ENCODE measurements at places on chromosomes 16 and 17.

DNA sequence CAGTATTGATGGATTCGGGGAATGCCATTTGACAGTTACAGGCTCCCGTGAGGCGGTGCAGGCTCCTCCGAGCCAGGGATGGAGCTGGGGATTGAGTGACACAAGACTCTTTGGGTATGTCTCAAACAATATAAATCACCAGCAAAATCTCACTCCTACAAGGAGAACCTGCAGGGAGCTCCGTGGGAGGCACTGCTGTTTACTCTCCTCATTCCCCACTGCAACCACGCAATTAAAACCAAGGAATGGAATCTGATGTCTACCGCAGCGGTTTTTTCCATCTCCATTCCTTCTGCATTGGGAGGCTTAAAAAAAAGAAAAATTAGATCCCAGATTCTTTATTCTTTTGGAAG lies 157.9 kb downstream of the WWOX start:
- no peak for DNase-seq

DNA sequence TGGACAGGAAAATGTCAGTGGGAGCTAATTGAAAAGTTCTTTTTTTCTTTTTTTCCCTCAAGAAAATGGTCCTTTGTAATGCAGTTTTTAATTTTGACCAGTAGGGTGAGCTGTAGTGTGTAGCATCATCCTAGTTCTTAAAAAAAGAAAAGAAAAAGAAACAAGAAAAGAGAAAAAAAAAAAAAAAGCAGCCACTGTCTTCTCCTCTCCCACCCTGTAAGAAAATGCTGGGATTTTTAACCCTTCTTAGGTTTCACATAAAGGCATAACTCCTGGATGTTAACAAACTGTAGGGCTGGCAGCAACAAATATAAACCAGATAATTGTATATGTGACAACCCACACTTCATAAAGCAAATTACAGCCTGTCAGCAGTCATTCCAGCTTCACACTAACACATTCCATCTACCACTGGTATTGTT lies 78.1 kb downstream of the SKAP1 start:
- DNase-seq, result peak; percentile 10

GRCh38 chr16:426115-426905 lies 861 bp downstream of the RAB11FIP3 start:
- no peak for DNase-seq

DNA sequence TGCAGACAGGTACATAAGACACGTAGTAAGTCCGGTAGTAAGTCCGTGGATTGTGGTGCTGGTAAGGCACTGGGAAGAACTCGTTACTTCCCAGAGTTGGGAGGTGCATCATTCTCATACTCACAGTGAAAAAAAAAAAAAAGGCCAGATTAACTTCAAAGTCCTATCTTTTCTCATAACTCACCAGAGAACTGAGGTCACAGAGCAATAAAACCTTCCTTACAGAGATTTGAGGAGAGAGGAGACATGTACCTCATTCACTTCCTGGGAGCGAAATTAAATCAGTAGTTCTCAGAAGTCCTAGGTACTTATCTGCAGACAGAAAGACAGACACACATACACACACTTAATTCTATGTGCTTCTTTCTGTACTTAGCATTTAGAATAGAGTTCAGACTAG lies 22.5 kb downstream of the MPHOSPH6 start:
- DNase-seq, result no peak

GRCh38 chr17:48715496-48716399 lies 6.6 kb downstream of the PRAC1 start:
- no peak for DNase-seq

GRCh38 chr17:35890774-35891155 lies 10.6 kb upstream of the CCL5 start:
- DNase-seq, result no peak

- no peak for DNase-seq
These were observed 4.7 kb upstream of the CD2BP2 start for GRCh38 chr16:30359871-30360170.

DNA sequence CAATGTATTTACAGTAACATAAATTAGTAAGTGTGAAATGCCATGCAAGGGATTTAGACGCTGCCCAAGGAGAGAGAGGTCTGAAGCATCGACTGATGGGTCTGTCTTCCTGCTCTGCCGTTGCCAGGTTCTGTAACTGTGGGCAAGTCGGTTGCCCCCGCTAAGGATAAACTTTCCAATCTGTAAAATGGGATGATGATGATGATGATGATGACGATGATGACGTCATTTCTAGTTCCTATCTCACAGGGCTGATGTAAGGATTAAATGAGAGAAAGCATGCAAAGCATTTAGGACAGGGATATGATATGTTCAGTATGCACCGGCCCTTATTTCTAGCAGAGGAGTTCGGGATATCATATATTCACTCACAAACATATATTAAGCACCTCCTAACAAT lies 54.8 kb downstream of the C17orf67 start:
- DNase-seq, result no peak

GRCh38 chr17:51423421-51424160 lies 163.2 kb downstream of the UTP18 start:
- no peak for DNase-seq
